Suppressor macrophage treated with lipopolysaccharide for 4 hours (primary cell): ENCODE measurements at places on chromosomes 2 and 18.

DNA sequence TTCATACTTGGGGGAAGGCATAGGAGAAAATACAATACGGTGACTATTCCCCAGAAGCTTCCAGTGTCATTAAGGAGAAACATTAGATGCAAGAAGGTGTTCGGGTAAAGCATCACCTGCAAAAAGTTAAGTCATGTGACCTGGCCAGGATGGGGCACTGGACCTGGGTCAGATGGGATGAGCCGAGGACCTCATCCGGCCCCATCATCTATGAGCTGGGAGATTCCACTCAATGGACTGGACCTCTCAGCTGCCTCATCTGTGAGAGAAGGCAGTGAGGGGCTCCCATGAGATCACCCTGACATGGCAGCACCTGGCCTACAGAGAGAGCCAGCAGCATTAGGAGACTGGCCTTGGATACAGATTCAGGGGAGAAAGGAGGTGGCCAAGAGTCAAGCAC, 111.4 kb upstream of the TEX51 start:
- DNase-seq: no peak

GRCh38 chr2:46645681-46646162, 166.4 kb downstream of the TMEM247 start:
- peak; percentile 46 for DNase-seq

DNA sequence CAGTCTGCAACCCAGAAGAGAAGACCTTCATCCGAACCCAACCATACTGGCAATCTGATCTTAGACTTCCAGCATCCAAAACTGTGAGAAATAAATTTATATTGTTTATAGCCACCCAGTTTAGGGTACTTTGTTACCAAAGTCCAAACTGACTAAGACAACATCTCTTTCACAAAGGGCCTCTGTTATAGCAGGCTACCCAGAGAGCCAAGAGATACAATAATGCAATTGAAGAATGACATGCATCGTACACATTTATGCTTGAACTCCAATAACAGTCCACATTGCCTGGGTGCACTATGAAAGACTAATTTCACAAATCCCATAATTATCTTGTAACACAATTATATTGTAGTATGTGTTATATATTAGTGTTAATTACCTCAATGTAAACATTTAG, 39.1 kb upstream of the ANKRD44 start:
- no peak for DNase-seq

DNA sequence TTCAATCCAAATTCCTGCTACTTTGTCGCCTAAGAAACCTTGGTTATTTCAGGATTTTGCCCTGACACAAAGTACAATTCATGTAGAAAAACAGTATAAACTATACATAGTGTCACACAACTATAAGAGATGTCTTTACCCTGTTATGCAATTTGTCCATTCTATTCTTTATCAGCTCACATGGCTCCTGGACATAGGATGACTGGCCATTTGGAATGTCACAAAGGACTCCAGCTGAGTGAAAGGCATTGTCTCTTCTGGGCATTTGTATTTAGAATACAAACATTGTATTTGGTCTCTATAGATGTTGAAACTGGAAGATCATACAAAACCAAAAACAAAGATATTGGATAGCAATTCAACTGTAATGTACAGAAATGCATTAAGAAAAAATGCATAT, 944.6 kb upstream of the LRRTM1 start:
- DNase-seq: no peak

- DNase-seq: no peak
Measured at GRCh38 chr2:234853729-234854128, 98.1 kb upstream of the SH3BP4 start.

GRCh38 chr2:99431587-99432275, 58.1 kb downstream of the REV1 start:
- no peak for DNase-seq

DNA sequence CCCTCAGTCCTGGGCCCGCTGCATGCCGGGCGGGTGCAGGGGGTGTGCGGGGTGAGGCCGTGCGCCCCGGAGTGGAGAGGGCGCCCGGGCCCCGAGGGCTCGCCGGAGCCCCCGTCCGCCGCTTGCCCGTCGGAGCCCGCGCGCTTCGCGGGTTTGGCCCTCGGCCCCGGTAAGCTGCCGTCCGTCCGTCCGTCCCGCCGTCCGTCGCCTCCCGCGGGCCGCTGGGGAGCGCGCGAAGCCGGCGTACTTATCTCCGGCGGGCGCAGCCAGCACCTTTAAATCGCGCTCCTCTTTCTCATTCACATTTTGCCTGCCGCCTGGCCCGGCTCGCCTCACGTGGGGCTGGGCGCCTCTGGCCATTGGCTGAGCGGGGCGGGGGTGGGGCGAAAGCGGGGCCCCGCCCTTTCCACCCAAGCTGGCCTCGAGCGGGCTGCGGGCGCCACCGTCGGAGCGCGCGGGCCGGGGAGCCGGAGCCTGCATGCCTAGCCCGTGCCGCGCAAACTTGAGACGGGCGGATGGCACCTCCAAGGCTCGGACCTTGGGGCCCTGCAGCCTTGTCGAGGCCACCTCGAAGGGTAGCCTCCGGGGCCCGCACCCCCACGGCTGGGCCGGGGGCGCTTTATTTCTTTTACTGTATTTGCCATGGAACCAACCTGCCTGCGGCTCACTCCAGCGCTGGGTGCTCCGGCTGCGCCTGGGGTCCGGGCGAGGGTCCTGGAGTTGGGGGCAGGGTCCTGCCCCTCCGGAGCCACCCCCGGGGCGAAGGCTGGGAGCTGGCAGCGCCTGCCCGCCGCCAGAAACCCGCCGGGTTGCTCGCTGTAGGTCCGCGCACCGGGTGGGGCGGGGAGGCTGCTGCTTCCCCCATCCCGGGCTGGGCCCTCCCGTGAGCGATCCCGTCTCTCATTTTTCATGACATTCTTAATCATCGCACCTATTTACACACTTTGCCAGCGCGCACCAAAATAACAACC, at the start of gene GBX2:
Gene GBX2 (minus strand): TSS at position 277 of the 971 bp plus-strand sequence. CDS start 415 bp downstream, outside the sequence.
- no peak for DNase-seq

DNA sequence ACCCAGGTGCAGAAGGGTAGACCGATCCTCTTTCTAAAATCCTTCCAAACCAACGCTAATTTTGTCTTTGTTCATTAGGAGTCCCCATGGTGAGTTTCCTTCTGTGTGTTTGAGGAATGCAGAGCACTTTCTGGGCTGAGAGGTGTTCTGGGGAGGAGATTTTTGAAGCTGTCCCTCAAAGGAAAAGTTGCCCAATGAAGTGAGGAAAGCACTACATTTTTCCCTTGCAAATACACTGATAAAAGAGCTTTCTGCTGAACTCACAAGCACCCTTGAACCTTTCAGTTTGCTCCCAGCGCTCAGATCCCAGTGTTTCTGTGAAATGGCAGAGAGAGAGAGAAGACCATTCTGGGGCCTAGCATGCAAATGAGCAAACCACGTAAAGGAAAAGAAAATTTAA, 299.6 kb upstream of the FANCL start:
- DNase-seq: no peak

DNA sequence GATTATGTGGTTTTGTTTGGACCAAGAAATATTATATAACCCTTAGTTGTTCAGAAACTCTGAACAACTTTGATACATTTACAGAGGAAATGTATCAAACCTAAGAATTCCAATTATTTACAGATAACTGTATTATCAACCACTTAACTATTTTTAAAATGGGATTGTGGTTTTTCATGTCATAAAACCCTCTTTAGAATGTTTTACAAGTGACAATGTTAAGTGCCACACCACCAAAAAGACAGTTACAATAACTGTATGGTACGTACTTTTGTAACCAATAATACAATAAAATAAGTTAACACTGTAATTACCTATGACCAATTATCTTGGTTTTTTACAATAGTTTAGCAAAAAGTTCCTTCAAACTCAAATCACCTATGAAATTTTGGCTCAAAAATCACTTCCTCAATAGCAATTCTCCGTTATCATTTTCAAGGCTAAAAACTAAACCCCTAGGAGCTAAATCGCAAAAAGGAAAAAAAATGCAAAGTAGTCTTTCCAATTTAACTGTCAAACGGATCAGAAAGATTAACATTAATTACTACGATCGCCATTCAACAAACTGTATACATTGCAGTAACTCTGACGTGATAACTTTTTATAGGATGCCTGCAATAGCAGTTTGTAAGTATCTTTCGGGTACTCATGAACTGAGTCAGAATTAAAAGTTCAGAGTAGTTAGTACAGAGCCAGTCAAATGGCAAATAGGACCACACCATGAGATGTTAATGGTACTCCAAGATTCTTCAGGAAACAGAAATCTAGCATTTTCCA, 1.5 kb downstream of the ROCK1 start:
- peak; percentile 27 for DNase-seq

- DNase-seq: no peak
Measured at GRCh38 chr2:98663511-98664090, 55.2 kb downstream of the UNC50 start.

DNA sequence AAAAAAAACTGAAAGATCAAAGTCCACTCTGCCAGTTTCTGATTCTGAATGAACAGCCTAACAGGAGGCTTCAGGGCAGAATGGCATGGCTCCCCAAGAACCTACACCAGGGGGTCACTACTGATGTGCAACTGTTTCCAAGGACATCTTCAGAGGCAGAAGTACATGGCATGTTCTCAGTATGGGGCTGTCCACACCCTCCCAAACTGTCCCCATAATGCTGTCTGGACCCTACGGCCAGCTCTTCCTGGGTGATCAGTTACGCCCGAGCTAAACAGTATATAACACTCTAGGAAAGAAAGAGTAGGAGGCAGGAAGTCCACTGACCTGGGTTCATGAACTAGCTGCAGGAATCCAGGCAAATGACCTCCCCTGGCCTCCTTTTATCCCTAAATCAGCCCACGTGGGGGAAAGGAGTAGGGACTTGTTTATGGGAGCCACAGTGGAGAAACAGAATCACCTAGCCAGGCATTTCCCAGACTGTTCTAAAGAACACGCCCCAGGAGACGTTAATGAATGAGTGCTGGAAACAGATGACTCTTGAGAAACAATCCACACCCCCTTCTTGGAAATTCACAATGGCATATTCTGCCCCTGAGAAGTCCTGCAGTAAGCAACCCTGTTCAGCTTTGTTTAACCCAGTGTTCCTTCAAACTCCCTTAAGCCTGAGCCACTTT, 2.5 kb downstream of the TMBIM1 start:
- peak; percentile 28 for DNase-seq

GRCh38 chr18:8439055-8439454, 170.2 kb upstream of the RAB12 start:
- DNase-seq: no peak

- DNase-seq: peak; percentile 22
Measured at GRCh38 chr2:170404846-170405245, 226.9 kb downstream of the MYO3B start.

DNA sequence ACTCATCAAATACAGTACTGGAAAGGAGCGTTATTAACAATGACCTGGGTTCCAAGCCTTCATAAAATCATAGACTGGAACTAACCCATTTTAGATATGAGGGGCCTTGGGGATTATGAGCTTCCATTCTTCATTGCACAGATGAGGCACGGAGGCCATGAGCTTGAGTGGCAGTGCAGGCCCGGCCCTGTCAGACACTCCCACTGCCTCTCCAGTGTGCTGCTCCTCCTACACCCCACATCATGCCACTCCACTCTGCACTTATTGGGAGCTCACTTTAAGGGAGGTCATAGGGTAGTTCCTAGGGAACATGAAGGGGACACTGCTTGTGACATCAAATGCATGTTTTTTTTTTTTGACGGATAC, 77.9 kb downstream of the TSN start:
- DNase-seq: no peak

DNA sequence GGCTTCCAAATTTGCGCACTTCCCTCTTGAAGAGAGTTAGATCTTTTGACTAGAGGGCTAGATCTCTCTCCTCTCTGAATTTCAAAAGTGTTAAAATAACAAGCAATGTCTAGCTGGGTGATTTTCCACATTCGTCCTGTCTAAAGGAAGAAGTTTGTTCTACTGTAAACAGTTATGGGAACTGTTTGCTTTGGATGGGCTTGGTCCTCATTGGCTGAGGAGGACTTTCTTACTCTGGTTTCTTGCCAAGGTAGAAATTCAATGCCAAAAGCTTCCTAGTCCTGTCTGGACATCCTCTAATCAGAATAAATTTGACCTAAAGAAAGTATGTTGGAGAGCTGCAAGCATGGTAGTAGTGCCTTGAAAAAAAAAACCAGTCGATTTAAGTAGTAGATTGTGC, 47.4 kb upstream of the RAPH1 start:
- no peak for DNase-seq

DNA sequence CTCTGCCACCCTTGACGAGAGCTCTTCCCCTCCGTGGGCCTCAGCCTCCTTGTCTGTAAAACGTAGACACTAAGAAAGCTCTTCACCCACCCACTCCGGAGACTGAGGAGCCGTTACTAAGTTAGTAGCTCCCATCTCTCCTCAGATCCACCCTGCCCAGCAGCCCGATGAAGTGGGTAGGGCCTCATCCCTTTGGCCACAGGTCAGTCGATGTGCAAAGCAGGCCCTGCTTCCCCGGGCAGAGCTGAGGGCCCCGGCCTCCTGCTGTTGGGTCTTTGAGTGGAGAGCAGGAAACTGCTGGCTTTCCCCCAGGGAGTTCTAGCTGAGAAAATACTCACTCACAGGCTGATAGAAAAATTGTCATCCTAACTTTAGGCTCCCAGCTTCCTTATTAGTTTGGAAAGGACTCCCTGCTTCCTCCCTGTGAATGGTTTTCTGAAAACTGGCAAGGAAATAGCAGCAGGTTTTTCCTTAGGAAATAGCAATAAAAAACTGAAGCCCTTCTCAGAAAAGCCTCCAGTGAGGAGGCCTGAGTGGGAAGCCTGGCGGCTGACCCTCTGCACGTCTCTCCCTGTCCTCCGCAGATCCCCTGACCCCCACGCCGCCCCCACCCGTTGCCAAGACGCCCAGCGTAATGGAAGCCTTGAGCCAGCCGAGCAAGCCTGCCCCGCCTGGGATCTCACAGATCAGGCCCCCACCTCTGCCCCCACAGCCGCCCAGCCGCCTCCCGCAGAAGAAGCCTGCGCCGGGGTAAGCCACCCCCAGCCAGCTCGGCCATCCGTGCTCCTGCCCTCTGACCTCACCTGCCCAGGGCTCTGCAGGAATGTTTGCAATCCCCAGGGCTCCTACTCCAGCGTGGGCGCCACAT, 30.2 kb downstream of the ITGB1BP1 start:
- DNase-seq: no peak
